ENCODE measurements at places on chromosomes 5 and 9. TPM values are rescaled to one million over a fixed set of nuclear protein-coding genes. Genes with fewer than 3 reads are reported as not detected.

GRCh38 chr5:111453295-111453694 lies 59.0 kb downstream of the STARD4 start:
- H3K36me3 ChIP-seq: no peaks in the 10 kb centered on the region
- H3K27ac ChIP-seq: no peak overlapping the region
- no peaks in the 10 kb centered on the region for H3K4me1 ChIP-seq

DNA sequence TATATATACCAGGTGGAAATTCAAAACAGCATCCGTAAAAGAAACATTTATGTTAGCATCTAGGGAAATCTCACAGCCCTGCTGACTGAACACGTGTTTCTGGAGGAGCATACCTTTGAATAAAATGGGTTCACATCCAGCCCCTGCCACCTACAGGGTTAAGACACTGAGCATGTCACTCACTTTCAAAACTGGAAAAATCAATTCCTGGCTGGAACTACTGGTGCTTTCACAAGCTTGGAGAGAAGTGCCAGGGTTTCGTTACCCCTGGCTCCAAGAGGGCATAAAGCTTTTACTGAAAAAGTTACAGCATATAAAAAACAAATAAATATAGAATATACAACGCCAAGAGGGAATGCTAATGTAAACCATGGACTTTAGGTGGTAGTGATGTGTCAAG lies 48.0 kb downstream of the SERINC5 start:
- no peaks in the 10 kb centered on the region for H3K27me3 ChIP-seq
- no peak for DNase-seq
- no peak overlapping the region for H3K4me3 ChIP-seq
- peaks cover 47% of the 10 kb centered on the region for H3K4me1 ChIP-seq
- no peaks in the 10 kb centered on the region for H3K36me3 ChIP-seq
- H3K27ac ChIP-seq: no peak overlapping the region

DNA sequence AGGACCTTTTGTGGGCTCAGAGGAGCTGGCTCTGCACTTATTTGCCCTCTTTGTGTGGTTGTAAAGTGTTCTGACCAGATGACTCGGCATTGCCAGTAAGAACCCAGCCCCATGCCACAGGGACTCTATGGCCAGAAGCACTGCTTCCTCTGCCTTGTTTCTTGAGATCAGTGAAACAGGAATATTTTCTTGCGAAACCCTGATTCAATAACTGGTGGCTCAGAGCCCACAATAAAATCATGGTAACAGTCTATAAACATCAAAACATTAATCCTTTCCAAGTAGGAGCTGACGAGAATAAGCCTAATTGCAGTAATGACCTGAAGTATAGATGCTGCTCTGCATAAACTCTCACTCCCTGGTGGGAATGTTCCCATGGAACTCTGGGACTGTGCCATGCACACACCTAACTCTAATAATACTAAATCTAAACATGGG lies 344.3 kb downstream of the ZNF608 start:
- DNase-seq: no peak
- no peaks in the 10 kb centered on the region for H3K27me3 ChIP-seq
- no peak overlapping the region for H3K27ac ChIP-seq
- H3K4me3 ChIP-seq: no peak overlapping the region

- no peak overlapping the region for H3K27ac ChIP-seq
- no peaks in the 10 kb centered on the region for H3K27me3 ChIP-seq
- 0 out of 2 replicates have a peak, but pooled peaks cover 2% of the 10 kb centered on the region for H3K36me3 ChIP-seq
Observed at GRCh38 chr9:134340475-134341160, 14.4 kb downstream of the RXRA start.

DNA sequence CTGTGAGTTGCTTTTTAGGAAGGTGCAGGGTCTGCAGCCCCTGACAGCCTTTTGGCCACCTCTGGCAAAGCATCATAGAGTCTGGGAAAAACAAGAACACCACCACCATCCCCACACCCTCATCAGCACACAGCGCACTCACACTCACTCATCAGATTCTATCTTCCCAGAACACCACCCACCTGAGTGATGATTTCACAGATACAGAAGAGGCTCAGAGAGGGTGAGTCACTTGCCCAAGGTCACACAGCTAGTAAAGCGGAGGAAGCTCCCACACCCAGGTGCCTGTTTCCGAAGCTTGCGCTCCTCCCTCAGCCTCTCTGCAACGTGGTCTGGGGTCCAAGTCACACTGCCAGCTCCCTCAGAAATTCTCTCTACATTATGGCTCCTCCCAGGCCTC lies 41.8 kb upstream of the HRH2 start:
- H3K27ac ChIP-seq: no peak overlapping the region
- H3K36me3 ChIP-seq: no peaks in the 10 kb centered on the region
- no peak for DNase-seq
- H3K27me3 ChIP-seq: no peaks in the 10 kb centered on the region

DNA sequence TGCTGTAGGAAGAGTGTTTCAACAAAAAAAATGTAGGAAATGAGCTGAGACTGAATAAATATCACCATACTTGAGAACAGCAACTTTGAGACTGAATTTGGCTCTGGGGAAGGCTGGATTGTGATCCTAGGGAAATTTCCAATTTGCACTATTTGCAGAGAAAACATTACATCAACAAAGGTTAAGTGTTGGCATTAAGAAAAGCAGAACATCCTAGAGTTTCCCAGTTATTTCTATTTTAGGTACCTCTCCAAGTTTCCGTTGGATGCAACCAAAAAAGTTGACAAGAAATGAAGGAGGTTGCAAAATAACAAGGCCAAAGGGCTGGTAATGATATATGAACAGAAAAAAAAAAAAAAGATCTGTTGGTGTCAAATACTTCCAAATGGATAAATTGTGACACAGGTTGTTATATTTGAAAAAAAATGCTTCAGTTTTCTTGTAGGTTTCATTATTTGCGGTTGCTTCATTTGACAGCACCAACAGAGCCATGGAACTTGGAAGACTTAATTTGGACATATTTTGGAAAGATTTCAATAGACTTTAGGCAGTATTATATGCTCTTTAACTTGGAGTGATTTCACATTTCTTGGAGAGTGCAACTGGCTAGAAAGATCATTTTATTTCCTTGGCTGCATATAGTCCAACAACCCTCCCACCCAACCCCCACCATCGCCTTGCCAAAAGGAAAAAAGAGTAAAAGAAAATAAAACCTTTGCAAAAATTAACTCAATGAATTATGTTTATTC lies 230.8 kb downstream of the ZNF608 start:
- peaks cover 14% of the 10 kb centered on the region for H3K4me1 ChIP-seq
- no peak for DNase-seq
- no peak overlapping the region for H3K27ac ChIP-seq
- no peaks in the 10 kb centered on the region for H3K27me3 ChIP-seq
- H3K4me3 ChIP-seq: no peak overlapping the region
- H3K36me3 ChIP-seq: no peaks in the 10 kb centered on the region

DNA sequence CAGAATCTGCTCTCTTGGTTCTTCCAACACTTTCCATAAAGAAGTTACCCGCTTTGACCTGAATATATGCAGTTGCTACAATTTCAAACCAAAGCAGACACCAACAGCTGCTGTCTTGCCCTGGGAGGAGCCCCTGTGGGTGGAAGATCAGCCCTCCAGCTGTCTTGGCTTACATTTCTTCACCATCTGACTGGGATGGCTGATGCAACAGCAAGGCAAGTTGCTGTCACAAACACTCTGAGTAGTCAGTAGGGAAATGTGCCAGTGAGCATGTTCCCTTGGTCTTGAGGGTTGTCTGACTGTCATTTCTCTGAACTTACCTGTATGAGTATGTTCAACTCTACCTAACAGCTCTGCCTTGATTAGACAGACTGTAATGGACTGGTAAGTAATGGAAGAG lies 152.9 kb downstream of the SGCD start:
- no peak for DNase-seq
- no peak overlapping the region for H3K27ac ChIP-seq
- no peak overlapping the region for H3K4me3 ChIP-seq
- no peaks in the 10 kb centered on the region for H3K4me1 ChIP-seq

- H3K4me3 ChIP-seq: no peak overlapping the region
- no peaks in the 10 kb centered on the region for H3K36me3 ChIP-seq
- H3K4me1 ChIP-seq: no peaks in the 10 kb centered on the region
- no peaks in the 10 kb centered on the region for H3K27me3 ChIP-seq
- no peak for DNase-seq
Observed at GRCh38 chr9:132531710-132532570, 50.5 kb upstream of the BARHL1 start.

DNA sequence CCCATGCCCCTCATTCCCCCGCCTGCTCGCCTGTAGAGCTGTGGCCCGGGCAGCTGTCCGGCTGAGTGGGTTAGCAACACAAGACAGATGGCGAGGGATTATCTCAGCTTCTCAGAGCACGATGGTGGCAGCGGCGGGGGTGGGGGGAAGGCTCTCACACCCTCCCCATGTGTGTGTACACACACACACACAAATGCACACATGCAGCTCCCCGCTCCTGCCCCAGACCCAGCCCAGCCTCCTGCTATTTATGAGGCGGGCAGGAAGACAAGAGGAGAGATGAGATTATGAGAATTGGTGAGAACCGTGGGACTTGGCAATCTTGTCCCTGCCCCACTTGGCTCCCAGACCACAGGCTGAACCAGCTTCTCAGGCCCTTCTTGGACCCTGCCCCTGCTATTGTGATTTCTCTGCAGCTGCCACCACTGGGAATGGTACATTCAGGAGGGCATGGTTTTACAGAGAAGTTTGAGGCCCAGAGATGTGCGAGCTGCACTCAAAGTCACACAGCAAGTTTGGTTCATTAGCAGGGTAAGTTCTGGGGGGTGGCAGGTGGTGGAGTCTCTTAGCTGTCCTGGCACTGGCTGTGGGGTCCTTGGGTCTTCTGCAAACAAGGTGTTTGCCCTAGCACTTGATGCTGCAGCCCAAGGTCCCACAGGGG lies 51.0 kb upstream of the PSD2 start:
- H3K4me3 ChIP-seq: no peak overlapping the region
- H3K36me3 ChIP-seq: no peaks in the 10 kb centered on the region
- H3K27me3 ChIP-seq: no peaks in the 10 kb centered on the region
- DNase-seq: no peak
- H3K4me1 ChIP-seq: peaks cover 17% of the 10 kb centered on the region

GRCh38 chr5:60993425-60993824 lies 48.4 kb downstream of the NDUFAF2 start:
- H3K4me3 ChIP-seq: no peak overlapping the region
- no peak overlapping the region for H3K27ac ChIP-seq
- no peaks in the 10 kb centered on the region for H3K4me1 ChIP-seq
- H3K36me3 ChIP-seq: no peaks in the 10 kb centered on the region
- no peaks in the 10 kb centered on the region for H3K27me3 ChIP-seq
- no peak for DNase-seq

DNA sequence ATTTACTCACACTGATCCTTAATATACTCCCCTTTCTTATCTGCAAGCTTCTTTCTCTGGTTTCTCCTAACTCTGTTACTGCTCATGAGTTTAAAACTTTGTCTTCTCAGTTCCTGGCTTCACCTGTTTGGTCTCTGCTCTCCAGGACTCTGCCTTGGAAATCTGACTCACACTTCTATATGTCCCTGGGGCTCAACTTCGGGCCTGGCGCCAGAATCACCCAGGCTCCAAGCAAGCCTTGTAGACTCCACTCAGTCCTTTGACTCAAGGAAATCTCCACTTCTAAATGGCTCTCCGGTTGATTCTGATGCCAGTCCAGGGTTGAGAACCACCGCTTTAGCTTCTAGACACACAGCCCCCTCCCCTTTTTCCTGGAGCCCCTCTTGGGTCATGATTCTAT lies 57.8 kb downstream of the TMC1 start:
- no peaks in the 10 kb centered on the region for H3K36me3 ChIP-seq
- H3K27me3 ChIP-seq: no peaks in the 10 kb centered on the region
- no peak overlapping the region for H3K27ac ChIP-seq
- DNase-seq: no peak
- H3K4me1 ChIP-seq: no peaks in the 10 kb centered on the region

DNA sequence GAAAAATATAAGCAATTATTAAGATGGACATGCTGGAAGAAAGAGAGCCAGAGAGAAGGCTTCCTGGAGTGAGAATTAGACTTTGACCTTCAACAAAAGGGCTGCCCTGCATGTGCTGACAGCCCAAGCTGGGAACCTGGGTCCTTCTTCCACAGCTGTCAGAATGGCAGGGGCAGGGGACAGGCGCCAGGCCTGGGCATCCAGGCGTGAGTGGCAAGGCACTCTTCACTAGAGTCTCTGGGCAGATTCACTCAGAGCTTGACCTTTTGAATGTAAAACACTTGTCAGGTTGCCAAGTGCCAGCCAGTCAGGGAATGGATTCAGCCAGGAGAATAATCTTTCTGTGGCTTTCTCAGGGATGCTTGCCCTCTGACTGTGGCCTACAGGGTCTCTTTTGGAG lies 119.1 kb upstream of the CLINT1 start:
- no peaks in the 10 kb centered on the region for H3K27me3 ChIP-seq
- no peaks in the 10 kb centered on the region for H3K4me1 ChIP-seq
- H3K36me3 ChIP-seq: no peaks in the 10 kb centered on the region
- DNase-seq: no peak
- no peak overlapping the region for H3K27ac ChIP-seq

DNA sequence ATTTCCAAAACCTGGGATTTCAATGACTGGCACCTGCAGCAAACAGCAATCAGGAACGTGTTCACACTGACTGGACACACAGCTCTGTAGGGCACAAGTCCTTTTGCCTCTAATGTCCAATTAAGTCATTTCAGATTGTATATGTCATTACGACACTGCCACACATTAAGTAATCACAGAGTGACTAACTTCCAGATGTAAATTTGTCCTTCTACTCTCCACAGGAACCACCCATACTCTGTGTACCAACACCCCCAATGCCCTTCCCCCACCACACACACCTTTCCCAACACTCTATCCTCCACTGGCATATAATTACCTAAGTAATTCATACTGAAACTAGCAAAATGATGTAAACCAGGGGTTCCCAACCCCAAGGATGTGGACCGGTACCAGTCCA lies 30.5 kb downstream of the LARS1 start:
- H3K27me3 ChIP-seq: no peaks in the 10 kb centered on the region
- H3K4me3 ChIP-seq: no peak overlapping the region
- H3K4me1 ChIP-seq: no peaks in the 10 kb centered on the region
- no peak for DNase-seq
- no peak overlapping the region for H3K27ac ChIP-seq
- H3K36me3 ChIP-seq: peaks cover 2% of the 10 kb centered on the region

The IFNK gene
- total RNA-seq: not detected

The GABRA6 gene
- not detected for total RNA-seq

The GPR151 gene
- not detected for total RNA-seq

The CDKN2A gene
- 46.6 TPM for total RNA-seq

The FBP2 gene
- not detected for total RNA-seq

The TIMD4 gene
- 2.0 TPM for total RNA-seq
